Fibroblast of skin of left quadriceps (primary cell): ENCODE measurements at places on chromosomes 1 and 21.

- DNase-seq = no peak
Measured at GRCh38 chr1:84704872-84705417, 14.7 kb upstream of the SSX2IP start.

GRCh38 chr1:203781962-203782361, 13.5 kb upstream of the ZBED6 start:
- DNase-seq = no peak

DNA sequence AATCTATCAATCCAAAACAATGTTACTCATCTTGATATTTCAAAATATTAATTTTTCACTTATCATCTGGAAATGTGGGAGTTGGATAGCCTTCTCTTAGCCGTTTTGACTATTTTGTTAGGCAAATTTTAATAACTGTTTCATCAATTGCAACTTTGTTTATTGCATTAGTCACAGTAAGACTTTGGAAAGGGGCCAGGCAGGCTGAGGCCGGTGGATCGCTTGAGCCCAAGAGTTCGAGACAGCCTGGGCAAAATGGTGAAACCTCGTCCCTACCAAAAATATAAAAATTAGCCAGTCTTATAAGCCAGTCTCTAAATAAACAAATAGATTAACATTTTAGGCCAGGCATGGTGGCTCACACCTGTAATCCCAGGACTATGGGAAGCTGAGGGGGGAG, 113.0 kb upstream of the NR5A2 start:
- DNase-seq = no peak

- no peak for DNase-seq
Measured at GRCh38 chr1:182851825-182852224, 12.7 kb downstream of the DHX9 start.
